ELF-1 (cell line): ENCODE measurements at places on chromosomes 2 and 18.
A peak's percentile ranks its signal among the peaks of the same experiment; 100 is the strongest.

DNA sequence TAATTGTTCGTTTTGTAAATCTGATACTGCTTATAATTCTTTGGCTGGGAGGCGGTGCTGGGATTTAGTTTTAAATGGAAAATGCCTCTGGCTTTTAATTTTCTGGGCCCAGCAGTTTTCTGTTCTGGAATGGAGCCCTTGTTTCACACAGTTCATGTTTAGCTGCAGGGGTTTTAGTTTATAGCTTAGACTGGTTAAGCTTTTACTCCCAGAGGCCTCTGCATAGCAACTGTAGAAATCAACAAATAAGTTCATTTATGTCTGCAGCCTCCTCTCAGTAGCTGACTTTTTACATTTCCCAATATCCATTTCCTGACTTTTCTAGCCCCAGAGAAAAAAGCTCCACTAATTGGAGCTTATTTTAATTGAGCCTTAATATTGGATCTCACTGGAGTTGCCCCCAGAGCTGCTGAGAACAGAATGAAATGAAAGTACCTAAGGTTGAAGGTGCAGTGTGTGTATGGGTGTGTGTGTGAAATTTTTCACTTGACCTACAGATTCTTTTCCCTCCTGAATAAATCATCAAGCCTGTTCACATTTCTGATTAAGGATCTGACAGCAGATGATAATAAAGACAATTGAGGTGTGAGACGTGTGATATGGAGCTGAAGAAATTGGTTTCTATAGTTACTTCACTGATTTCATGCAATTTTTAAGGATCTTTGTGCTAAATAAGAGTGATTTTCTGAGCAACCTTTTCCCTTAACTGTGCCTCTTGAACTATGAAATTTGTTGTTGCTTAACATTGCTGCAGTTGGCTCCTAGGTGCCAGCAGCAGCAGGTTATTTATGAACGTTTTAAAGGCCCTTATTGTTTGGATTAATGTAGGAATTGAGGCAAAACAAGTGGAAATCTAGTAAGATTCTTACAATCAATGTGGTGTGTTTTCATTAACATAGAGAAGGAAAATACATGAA lies 109.6 kb downstream of the TAF4B start:
- peak; percentile 20 for DNase-seq

GRCh38 chr2:62145478-62146100 lies 50.3 kb upstream of the B3GNT2 start:
- DNase-seq = no peak

- no peak for DNase-seq
Observed at GRCh38 chr2:233450864-233451575, 96.7 kb downstream of the DGKD start.

- DNase-seq = peak; percentile 63
Observed at GRCh38 chr2:16617282-16618266, 48.1 kb downstream of the CYRIA start.

- no peak for DNase-seq
Observed at GRCh38 chr18:11850821-11851145, 430 bp upstream of the CHMP1B start.

- no peak for DNase-seq
Observed at GRCh38 chr2:30177956-30178355, 31.1 kb downstream of the YPEL5 start.

DNA sequence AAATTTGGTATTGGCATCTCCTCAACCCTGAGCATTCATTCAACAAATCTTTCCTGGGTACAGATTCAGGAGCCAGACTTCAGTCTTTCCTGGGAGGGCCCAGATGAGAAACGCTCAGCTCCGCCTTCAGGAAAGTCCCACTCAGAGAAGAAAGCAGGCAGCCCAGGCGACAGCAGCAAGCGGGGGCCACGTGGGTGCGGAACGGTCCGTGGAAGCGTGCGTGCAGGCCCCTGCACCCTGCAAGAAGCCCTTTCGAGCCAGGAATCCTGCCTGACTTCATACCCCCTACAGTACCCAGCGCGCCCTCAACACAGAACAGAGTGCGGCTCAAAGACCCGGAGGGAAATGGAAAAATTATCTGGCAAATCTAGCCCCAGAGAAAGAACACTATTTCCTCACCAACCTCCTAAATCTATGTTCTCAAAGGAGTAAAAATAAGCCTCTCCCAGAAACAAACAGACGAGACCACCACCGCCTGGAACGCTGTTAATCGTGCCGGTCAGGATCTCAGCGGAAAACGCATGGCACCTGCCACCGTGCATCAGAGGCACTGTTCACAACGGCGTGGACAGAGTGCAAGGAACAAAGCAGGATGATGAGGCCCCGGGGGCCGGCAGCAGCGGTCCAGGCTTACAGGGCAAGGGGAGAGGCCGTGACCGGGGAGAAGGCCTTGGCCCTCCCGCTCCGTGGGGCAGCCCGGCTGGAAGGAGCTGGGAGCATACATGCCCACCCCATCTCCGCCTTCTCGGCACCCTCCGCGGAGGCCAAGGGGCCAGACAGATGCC lies 318.3 kb downstream of the EIPR1 start:
- no peak for DNase-seq

- DNase-seq = no peak
Observed at GRCh38 chr2:520663-521340, 156.4 kb downstream of the TMEM18 start.
